ENCODE measurements at places on chromosomes 13 and 19.

DNA sequence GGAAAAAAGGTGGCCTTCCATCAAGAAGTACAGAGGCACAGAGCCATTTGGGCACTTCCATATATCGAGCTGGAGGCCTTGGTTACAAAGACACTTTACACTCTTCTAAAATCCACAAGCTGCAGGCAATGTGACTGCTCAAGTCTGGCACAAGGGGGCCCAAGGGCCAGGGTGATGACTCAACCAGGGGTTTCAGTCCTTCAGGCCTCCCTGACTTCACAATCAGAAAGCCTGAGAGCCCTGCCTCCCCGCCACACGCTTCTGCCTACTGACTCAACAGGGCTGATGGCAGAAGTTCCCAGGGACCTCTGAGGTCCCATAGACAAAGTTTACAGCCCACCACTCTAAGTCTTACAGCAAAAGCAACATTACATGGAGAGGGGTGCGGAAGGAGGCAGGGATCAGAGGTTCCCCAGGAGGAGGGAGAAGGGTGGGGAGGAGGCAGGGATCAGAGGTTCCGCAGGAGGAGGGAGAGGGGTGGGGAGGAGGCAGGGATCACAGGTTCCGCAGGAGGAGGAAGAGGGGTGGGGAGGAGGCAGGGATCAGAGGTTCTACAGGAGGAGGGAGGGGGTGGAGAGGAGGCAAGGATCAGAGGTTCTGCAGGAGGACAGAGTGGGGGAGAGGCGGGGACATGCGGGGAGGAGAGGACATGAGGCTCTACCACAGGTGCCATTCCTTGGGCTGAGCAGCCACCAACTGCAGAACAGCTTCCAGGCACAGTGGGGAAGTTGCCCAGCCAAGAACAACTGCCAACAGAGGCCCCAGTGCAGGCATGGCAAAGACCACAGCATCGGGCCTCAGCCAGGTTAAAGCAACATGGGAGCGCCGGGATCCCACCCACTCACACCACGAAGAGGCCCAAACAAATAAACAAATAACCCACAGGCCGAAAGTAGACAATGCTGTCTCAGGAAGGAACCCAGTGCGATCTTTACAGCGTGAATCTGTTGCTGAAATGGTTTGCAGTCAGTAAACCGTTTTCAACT lies 52.0 kb downstream of the SLC7A1 start:
- DNase-seq: no peak

GRCh38 chr13:39038569-39039030 lies 344 bp downstream of the NHLRC3 start:
- no peak for DNase-seq

DNA sequence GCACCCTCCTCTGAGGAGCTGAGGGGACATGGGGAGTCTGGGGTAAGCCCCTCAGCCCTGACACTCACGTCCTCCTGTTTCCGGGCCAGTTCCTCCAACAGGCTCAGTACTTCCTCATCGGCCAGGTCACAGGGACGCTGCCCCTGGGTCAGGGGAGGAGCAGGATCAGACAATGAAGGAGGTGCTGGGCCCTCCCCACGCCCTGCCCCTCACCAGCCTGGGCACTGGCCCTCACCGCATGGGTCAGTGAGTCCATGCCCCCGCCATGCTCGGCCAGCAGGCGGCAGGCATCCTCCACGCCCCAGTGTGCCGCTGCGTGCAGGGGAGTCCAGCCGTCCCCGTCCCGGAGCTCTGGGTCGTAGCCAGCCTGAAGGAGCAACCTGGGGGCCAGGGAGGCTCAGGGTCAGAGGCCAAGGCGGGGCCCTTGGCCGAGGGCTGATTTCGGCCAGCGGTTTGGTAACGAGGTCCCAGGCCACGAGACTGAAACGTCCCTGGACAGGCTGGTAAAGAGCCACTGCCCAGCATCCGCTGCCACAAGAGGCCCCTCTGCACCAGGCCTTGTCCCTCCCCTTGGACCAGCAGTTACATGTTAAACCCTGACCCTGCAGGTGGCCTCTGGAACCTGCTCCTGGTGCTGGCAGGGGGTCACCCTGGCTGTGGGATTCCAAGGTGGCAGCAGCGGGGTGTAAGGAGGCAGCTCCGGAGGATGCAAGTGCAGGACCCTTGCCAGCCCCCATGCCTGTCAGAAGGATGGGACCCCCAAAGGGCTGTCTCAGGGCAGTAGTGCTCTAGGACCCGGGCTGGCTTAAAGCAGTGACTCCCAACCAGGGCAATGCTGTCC lies 18.5 kb downstream of the PPP1R12C start:
- no peak for DNase-seq

- no peak for DNase-seq
These were observed 8.7 kb downstream of the MARCHF2 start for GRCh38 chr19:8421484-8422461.

DNA sequence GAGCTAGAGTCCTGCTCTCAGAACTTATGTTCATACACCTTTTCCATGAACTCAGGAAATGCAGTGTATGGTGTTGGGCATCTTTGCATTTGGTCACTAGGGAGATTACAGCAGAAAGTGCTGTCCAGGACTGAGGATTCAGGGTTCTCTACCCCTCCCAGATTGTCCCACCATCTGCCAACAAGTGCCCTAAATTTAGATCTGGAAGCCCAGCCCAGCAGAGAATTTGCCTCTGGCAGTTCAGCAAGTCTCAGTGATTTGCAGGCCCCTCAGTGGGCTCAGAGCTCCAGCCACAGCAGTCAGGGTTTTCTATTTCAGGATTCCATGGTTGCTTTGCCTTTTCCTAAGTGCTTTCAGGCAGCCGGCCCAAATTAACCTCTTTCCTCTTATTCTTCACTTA lies 23.4 kb downstream of the CNFN start:
- DNase-seq: no peak

DNA sequence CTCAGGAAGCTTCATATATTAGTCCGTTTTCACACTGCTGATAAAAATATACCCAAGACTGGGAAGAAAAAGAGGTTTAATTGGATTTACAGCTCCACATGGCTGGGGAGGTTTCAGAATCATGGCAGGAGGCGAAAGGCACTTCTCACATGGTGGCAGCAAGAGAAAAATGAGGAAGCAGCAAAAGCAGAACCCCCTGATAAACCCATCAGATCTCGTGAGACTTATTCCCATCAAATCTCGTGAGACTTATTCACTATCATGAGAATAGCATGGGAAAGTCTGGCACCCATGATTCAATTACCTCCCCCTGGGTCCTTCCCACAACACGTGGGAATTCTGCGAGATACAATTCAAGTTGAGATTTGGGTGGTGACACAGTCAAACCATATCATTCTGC lies 23.1 kb downstream of the FLT3 start:
- DNase-seq: no peak

GRCh38 chr13:33277946-33278345 lies 7.6 kb downstream of the STARD13 start:
- DNase-seq: no peak

- DNase-seq: peak; percentile 52
These were observed 1.3 kb upstream of the BSG start for GRCh38 chr19:570937-571565.

DNA sequence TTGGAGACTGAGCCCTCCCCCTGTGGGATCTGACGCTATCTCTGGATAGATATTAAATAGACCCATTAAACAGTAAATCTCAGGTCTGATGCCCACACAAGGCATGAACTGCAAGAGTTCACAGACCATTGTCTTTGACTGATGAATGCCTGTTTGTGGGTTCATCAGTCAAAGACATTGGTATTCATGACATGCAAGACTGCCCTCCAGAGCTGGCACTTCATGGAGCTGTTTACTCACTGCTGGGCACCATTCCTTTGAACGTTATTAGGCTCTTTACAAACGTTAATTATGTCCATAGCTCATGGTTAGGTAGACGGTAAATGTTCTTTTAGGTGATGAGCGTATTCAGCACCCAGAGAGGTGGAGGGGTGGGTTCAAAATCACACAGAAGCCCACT lies 111.8 kb upstream of the PABPC3 start:
- no peak for DNase-seq

DNA sequence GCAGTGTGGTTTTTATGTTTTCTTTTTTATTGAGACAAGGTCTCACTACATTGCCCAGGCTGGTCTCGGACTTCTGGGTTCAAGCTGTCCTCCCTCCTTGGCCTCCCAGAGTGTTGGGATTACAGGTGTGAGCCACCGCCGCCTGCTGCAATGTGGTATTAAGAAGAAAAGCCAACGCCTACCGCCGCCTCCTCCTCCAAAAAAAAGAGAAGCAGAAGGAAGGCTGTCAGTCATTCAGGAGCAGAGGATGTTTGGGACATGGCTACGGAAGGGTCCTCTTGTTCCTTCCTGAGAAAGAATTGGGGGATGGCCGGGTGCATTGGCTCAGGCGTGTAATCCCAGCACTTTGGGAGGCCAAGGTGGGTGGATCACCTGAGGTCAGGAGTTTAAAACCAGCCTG lies 1.2 kb downstream of the PPP1R37 start:
- no peak for DNase-seq

GRCh38 chr13:64007339-64007738 lies 2591.7 kb upstream of the PCDH20 start:
- no peak for DNase-seq

- no peak for DNase-seq
These were observed 465.6 kb downstream of the ITGBL1 start for GRCh38 chr13:101917833-101918661.

GRCh38 chr13:111911121-111911720 lies 155.7 kb upstream of the SOX1 start:
- DNase-seq: no peak

DNA sequence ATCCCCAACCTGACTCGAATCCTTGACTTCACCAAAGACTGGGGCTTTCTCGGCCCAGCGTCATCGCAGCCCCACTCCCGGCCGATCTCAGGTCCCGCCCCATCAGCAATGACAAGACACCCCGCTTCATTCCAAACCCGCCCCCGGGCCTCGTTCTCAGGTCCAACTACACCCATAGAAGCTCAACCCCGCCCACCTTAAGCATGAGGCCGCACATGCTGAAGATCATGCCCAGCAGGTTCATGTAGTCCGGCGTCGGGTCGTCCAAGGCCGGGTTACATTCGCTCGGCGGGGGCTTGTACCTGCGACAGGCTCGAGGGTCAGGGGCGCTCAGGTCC lies 2.3 kb downstream of the WDR83 start:
- no peak for DNase-seq

GRCh38 chr19:33248553-33248953 lies 22.9 kb upstream of the SLC7A10 start:
- DNase-seq: no peak

GRCh38 chr19:12701596-12702282 lies 5.3 kb upstream of the FBXW9 start:
- DNase-seq: no peak

DNA sequence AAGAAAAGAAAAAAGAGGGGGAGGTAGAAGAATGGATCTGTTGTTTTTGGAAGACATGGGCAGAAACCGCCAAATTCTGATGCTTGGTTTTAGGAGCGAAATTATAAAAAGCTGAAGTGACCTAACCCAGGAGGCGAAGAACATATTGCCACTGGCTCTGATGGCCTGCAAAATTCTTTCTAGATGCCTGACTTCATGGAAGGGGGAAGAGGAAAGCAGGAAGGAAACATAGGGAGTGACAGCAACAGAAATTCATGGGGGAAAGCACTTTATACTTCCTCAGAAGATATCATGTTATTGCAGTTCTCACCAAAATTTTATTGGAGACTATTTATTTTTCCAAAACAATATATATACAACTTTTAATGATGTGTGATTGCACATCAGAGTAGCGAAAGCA lies 213.5 kb downstream of the DLEU7 start:
- DNase-seq: no peak

DNA sequence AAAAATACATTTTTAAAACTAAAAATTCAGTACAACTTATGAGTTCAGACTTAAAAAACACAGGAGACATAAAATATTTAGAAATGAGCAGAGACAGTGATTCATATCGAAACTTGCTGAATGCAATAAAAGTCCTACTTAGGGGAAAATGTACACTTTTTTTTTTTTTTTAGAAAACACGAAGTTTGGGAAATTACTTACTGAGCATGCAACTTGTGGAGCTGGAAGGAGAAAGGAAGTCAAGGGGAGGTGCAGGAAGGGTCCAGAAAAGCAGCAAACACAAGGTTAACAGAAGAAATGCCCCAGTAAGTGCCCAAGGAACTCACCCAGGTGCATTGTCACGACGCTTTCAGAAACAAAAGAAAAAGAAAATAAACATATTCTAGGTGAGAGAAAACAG lies 18.6 kb upstream of the LAIR1 start:
- no peak for DNase-seq

DNA sequence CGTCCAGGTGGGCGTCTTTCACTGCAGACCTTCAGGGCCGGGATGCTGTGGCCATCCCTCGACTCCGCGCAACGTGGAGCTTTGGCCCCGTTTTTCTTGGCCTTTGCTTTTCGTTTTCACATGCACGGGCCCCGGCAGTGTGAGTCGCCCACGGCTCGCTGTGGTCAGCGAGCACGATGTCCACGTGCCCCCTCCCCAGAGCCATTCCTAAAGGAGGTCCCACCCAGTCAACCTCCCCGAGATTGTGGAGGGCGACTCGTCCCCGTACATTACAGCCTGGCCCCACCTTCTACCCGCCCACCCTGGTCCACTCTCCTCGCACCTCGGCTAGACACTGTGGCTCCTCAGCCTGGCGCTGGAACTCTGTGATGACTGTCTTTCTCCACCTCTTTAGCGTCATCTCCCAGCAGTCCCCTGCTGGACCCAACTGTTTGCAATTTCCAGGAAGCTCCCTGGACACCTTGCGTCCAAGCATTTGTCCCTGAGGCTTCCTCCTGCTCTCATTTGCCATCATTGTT lies 405 bp downstream of the ZNF446 start:
- DNase-seq: no peak

DNA sequence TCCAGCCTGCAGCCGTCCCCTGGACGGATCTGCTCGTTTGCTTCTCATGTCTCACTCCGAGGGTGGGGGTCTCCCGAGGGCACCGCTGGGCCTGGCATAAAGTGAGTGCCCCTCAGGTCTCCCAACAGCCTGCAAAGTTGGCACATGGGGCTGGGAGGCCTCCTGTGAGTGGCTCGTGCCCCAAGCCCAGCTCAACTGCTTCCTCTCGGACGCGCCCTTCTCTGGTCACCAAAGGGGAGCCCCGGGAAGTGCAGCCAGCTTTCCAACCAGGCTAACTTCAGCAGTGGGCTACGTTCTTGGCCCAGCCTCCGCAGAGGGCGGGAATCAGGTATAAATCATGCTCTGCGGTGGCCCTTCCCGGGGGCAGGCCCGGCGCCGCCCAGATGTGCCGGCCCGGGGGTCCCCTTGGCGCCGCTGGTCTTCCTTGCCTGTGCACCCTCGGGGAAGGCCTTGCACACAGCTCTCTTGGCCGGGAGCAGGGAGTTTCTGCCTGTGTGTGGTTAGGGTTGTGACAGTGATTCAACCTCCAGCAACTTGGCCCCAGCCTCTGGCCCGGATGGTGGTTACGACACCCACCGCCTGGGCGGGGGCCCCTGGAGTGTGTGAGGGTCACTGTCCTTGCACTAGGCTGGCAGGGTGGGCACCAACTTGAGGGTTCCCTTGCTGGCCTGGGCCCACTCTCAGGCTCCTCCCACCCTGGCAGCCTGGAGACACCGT lies 20.7 kb downstream of the CEBPG start:
- DNase-seq: no peak

GRCh38 chr19:35388277-35389054 lies 17.6 kb downstream of the GPR42 start:
- no peak for DNase-seq

GRCh38 chr19:43560687-43561086 lies 14.6 kb downstream of the XRCC1 start:
- DNase-seq: no peak

- no peak for DNase-seq
These were observed 2.0 kb downstream of the ZBTB7A start for GRCh38 chr19:4064496-4065260.

GRCh38 chr13:42633495-42633894 lies 59.5 kb downstream of the TNFSF11 start:
- DNase-seq: no peak

Measured in neural crest cell (in vitro differentiated cells).